ENCODE measurements at places on chromosomes 2 and 18.
A peak's percentile ranks its signal among the peaks of the same experiment; 100 is the strongest.

DNA sequence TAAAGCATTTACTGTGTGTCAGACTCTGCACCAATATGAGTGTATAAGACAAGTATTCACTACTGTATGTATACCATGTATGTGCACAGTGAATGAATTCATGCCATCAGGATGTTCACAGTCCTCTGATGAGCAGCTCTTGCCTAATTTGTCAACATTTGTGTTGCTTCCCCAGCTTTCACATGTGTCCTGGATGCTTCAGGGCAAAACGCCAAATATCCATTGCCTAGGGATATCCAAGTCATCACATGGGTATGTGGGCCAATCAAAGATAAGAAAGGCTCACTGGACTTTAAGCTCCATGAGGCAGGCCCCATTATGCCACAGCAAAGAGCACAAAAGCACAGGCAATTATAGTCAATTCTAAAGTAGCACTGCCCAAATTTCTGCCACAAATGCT is 134.2 kb upstream of the CHAC2 start:
- DNase-seq, result no peak

- no peak for DNase-seq
Measured at GRCh38 chr18:60372132-60372531, 443 bp downstream of the MC4R start.

DNA sequence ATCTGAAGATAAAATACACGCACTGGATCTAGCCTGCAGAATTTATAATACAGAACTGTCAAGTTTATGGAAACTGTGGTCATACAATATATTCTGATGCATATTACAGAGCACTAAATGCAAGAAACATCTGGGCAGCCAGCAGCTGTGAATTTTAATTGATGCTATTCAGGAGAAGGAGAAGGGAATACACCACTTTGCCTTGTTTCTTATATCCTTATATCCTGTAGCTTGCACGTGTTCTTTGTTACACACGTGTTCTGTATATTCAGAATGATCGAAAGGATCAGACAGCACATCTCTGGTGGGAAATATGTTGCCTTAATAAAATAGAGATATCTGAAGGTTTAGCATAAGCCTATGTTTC is 335.8 kb downstream of the AGPS start:
- no peak for DNase-seq

DNA sequence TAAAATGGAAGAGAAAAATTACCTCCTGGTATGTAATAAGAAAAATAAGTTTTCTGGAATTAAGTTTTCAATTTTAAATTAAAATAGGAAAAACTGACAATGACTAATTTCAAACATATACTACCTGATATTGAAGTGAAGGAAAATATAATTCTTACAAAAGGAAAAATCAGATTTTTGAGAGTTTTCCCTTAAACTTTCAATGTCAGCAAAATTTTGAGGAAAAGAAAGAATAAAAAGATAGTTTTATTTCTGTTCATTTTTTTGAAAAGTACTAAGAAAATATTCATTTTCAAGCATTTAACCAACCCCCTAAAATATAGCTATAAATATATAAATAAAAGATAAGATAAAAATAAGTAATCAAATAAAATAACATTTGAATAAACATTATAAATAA is 87.1 kb downstream of the TMX3 start:
- DNase-seq, result no peak

GRCh38 chr2:56654936-56655335 is 471.1 kb downstream of the CCDC85A start:
- DNase-seq, result no peak

DNA sequence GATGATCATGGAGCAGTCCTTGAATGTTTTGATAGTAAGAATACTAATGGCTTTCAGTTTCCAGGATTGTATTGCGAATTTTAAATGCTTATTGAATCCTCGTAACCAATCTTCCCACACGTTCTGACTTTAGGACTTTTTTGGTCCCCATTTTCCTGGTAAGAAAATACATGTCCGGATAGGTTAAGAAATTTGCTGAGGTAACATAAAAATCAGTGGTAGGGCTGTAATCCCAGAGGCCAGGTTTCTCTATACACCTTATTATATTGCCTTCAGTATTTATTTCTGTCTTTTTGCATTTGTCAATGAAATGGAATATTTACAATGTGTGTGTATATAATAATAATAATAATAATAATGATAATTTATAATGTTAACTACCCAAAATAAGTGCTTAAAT is 603.2 kb downstream of the TMEM182 start:
- DNase-seq, result no peak

- DNase-seq, result no peak
Measured at GRCh38 chr2:136107051-136108033, 10.6 kb downstream of the CXCR4 start.

DNA sequence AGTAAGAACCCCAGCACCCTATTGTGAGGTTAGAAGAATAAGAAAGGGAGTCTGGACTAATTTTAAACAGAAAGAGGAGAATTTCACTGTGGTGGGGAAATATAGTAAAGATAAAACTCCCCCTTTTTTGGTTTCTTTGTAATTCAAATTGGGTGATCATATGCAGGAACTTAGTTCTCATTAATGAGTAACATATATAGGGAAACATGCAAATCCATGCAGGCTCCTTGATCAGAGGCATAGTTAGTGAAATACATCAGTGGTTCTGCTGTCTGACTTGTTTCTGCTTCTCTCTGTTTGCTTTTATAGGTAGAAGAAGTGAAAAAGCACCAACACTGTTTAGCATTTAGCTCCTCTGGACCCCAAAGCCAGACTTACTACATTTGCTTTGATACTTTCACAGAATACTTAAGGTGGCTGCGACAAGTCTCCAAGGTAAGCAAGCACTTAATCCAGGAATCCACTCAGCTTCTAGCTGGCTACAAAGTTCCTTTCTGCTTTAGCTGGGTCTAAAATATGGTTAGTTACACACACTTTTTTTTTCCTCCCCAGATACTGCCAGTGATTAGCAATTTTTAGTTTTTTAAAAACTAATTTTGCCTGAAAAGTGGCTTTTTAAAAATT is 123.2 kb downstream of the PHLPP1 start:
- DNase-seq, result no peak

- no peak for DNase-seq
Measured at GRCh38 chr2:82879803-82880202, 1579.3 kb downstream of the SUCLG1 start.

DNA sequence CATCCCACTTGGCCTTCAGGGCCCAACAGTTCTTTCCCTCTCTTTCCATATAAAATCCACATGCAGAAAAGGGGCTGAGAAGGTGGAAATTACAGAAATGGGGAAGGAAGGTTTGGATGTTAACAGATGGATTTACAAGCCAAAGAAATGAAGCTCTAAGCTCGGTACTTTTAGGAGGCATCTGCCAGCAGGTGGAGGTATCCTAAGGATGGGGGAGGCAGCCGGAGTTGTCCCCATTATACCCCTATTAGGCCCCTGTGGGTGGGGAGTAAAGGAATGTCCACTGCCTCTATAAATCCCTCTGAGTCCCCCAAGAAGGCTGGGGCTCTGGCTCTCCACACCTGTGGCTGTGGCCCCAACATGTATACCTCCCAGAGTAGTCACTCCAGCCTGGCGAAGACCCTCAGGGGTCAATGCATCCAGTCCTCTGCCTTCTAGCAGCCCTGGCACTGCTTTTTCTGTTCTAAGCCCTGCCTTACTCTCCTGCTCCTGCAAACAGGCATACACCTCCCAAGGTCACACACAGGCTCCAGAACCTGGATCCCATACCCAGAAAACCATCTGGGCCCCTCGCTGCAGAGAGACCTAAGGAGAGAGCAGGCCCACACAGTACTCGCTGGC is 1.2 kb downstream of the FBXO41 start:
- DNase-seq, result no peak

DNA sequence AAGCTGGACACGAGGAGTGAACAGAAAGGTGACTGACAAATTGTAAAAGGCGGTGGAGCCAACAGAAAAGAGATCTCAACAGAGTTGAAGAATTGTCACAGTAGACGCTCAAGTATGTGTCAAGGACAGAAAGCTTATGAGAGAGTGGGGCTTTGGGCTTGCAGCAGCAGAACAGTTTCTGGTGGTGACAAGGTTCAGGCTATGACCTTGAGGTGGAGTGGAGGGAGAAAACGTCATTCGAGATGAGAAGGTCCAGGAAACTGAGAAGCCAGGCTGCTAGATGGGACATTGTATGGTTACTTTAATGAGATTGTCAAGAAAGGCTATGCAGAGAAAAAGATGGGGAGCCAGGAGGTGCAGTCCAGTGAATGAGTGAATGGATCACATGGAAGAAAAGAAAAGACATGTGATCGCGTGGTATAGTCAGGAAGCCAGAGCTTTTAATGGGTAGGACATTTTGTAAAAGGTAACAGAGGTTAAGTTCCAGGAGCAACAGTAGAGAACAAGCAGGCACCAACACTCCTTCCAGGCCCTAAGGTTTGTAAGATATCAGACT is 91.1 kb upstream of the EPC2 start:
- no peak for DNase-seq

- DNase-seq, result no peak
Measured at GRCh38 chr18:10140461-10141282, 226.9 kb downstream of the VAPA start.

GRCh38 chr2:142586693-142587580 is 290.5 kb upstream of the KYNU start:
- DNase-seq, result no peak

DNA sequence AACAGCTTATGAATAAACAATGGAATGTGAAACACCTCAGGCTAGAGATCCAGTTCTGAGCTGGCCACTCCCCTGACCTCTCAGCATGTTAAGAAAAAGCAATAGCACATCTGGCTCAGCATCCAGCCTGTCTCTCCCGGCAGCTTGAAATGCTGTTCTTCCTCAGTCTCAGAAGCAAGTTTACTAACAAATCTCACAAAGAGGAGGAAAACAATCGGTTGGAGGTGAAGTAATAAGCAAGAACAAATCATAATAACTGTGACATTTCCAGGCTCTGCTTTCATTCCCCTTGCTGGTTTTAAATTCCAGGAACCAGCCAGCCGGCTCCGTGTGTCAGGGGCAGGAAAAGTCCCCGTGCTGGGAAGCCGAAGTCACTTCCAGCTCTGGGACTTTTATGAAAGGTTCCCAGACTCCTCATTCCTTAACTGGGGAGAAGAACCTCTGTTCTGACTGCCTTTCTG is 133.9 kb upstream of the ARL4C start:
- DNase-seq, result no peak

- DNase-seq, result no peak
Measured at GRCh38 chr2:36027616-36028015, 328.0 kb upstream of the CRIM1 start.

DNA sequence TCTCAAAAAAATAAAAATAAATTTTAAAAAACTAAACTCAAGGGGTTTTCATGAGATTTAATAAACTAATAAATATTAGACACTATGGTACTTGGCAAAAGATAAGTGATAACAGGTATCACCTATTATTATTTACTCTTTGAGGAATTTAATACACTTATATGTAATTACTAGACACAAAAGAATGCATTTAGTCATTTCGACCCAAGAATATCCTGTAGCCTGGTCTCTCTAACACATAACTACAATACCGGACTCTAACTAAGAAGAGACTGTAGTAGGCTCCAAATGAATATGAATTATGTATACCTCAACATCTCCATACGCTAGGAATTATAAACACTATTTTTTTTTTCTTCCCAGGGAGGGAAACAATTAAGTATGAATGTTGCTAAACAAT is 850.7 kb downstream of the CPS1 start:
- DNase-seq, result no peak

DNA sequence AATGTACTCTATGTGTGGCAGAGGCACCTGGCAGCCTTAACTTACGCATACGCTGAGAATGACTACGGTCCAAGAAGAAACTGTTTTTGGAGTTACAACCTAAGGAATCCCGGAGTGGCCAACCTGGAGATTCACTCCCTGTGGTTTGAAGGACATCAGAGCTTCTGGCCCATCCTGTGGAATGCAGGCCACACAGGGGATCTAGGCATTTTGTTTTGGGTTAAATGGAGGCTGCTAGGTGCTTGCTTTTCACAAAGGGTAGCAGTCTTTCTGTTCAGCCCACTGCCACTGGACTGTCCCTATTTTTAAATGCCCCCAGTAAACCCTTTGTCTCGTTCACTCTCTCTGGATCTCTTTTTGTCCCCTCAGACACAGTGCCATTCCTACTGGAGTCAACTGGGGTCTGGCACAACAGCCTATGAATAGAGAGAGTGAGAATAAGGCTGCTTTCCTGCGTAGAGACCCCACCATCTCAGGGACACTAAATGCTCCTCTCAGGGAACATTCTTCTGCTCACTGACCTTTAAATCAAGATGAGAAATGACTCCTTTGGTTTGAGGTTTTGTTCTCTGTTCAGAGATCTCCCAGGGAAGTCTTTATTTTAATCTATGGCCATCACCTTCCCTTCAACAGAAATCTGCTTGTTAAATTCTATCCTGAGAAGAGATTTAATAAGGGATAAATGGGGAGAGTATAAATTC is 124.9 kb downstream of the B3GNT2 start:
- no peak for DNase-seq

GRCh38 chr18:31586616-31587015 is 5.1 kb upstream of the TTR start:
- no peak for DNase-seq

GRCh38 chr2:233854241-233854981 is at the start of gene HJURP:
HJURP (minus strand) TSS chr2:233854535; CDS start chr2:233854500, 35 bp downstream.
- peak; percentile 94 for DNase-seq

DNA sequence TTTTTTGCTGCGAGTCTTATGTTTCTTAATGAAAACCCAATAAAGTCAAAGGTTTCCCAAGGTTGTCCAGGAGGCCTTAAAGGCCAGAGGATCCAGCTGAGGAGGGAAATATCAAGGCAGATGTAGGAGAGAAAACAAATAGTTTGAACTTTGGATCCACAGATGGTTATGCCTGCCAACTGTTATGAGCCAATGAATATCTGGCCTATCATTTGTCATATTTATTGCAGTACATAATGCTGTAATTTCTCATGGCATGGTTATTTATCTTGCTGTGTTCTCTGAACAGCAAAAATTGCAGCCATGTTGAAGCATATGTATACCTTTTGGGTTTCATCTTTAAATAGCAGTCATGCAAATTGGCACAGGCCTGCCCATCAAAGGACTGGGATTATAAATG is 38.2 kb upstream of the CAVIN2 start:
- no peak for DNase-seq

DNA sequence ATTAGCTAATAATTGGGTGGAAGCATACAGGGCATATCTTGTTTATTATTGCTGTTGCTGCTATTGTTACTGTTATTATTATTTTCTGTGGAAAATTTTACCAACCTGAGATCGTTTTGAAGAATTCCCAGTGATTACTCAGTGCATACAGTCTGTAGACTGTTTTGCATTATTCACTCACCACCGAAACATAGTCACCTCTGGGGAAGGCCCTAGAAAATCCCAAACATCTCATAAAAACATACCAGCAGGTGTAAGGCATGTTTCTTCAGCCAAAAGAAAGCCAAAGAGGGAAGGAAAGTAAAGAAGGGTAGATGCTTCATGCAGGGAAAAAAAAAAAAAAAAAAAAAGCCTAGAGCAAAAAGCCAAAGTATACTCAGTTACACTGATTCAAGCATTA is 647.7 kb downstream of the BCL11A start:
- DNase-seq, result no peak

- peak; percentile 79 for DNase-seq
Measured at GRCh38 chr2:219119422-219120043, 41.1 kb downstream of the NHEJ1 start.

- no peak for DNase-seq
Measured at GRCh38 chr2:120794716-120795115, 59.0 kb downstream of the GLI2 start.

All from sciatic nerve (tissue), 2 donors.